ENCODE measurements at places on chromosomes 2 and 18.

DNA sequence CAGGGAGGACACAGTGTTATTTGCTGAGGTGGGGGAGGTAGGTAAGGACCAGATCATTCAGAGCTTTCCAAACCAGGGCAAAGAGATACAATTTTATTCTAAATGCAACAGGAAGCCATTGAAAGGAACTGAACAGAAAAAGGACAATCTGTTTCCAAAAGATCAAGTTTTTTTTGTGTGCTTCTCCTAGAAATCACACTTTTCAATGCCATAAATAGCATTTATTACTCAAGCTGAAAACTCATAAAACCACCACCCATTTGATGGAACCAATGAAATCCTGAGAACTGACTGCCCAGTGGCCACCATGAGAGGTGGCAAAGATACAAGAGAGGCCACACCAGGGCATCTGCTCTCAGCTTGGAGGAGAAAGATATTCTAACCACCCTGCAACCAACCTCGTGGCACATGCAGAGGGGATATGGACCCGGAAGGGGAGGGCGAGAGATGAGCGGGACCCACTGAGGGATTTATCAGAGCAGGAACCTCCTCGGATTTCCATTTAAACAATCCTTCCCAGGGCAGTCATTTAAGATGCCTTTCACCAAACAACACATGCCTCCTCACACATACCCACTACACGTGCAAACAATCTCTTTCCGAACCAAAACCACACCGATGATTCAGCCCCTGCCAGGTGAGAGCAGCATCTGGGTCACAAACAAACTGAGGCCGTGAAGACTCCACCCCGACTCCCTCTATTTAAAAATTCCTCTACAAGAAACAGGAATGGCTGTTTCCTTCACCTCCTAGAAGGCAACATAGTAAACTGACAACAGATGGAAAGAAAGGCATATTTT is 8.8 kb downstream of the CYB5A start:
- DNase-seq = no peak

DNA sequence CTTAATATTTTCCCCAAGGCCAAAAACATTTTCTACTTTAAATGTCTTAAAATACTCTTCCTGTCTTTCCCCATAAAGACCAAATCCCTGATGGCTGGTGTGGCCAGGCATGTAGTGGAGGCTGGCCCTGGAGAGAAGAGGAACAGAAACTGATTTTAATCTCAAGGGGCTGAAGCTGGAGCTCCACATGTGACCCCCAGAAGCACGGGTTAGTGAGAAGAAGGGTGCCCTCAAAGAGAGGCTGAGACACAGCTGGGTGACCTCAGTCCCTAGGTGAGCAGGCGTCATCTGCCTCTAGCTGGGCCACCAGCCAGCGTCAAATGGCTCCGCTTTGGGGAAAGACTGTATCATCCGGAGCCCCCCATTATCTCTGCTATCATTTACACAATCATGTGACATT is 19.3 kb upstream of the TMEM18 start:
- DNase-seq = no peak

- no peak for DNase-seq
Observed at GRCh38 chr18:49510393-49511115, 23.5 kb upstream of the C18orf32 start.

DNA sequence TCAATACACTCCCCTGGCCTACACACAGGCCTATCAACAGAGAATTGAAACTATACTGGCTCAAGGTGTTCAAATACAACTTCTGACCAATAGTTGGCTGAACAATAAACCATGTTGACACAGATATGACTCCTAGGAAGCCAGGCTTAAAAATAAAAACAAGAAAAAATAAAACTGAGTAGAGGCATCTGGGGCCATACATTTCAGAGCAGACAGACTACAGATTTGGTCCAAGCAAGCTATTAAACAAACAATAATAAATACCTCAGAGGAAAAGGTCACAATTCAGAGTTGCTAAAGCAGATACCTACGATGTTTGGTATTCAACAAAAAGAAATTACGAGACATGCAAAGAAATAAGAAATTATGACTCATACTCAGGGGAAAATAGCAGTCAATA is 132.8 kb upstream of the ACVR2A start:
- DNase-seq = no peak

DNA sequence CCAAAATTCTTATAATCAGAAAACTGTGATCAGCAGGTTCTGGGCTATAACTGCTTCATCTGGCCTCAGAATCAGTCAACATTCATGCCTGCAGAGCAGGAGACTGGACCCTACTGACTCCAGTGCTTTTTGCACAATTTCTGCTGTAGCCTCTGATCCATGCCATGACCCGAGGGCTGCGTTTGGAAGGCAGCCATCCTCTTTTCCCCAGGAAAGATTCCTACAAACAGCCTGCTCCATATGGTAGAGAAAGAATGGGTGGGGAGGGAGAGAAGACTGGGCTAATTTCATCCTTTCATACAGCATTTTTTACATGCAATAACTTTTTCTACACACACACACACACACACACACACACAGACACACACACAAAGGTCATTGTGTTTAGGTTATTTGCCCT is 133.0 kb upstream of the MMADHC start:
- no peak for DNase-seq

- no peak for DNase-seq
Observed at GRCh38 chr18:67613731-67614130, 97.2 kb upstream of the DSEL start.

DNA sequence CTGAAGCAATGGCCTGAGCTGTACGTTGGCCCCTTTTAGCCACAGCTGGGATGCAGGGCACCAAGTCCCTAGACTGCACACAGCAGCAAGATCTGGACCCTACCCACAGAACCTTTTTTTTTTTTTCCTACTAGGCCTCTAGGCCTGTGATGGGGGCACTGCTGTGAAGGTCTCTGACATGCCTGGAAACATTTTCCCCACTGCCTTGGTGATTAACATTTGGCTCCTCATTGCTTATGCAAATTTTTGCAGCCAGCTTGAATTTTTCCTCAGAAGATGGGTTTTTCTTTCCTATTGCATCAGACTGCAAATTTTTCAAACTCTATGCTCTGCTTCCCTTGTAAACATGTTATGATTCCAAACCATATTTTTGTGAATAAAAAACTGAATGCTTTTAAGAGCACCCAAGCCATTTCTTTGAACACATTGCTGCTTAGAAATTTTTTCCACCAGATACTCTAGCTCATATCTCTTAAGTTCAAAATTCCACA is 33.5 kb downstream of the PDE1A start:
- no peak for DNase-seq

DNA sequence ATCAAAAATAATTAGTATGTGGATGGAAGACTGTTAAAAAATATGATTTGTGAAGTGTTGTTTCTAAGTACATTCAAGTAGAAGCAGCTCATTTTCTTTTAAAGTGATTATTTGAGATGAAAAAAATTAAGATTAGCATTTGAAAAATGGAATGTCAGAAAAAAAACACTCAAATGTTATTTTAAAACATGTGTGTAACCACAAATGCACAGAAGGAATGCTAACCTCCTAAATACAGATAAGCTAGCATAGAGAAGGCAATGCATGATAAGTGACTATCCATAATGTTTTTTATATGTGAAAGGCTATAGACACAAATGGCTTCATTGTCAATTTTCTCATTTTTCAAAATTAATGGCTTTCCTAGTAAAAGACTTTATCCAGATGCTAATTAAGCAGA is 198.9 kb downstream of the NYAP2 start:
- no peak for DNase-seq

DNA sequence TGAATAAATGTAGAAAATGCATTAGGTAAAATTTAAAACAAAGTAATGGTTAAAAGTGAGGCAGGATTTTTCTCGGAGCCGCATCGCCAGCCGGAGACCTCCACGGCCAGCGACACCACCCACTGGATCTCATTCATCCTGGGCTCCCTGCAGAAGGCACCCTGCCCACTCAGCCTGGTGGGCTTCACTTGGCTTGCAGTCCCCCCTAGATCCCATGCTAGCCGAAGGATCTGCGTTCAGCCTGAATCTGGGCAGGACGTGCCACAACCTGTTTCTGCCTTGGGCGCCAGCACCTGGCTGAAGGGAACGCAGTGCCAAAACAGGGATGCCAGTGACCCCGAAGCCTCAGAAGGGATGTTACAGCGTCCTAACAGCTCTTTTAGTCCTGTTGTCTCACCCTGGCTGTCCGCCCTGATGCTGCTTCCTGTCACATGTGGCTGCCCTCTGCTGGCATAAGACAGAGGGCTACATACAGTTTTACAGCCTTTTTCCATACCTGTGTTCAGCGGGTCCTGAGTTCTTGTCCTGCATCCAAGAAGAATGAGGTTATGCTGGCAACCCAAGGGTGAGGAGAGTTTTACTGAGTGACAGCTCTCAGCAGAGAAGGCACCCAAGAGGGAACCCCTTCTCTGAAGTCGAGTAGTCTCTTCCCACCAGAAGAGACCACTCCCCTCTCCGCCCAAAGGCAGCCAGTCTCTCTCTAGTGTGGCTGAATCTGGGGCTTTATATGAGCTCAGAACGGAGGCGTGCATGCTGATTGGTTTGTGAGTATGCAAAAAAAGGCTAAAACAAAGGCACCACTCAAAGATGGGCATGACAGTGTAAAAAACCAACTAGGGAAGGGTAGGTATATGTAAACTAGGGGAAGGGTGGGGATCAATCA is 173.1 kb upstream of the GYPC start:
- no peak for DNase-seq

DNA sequence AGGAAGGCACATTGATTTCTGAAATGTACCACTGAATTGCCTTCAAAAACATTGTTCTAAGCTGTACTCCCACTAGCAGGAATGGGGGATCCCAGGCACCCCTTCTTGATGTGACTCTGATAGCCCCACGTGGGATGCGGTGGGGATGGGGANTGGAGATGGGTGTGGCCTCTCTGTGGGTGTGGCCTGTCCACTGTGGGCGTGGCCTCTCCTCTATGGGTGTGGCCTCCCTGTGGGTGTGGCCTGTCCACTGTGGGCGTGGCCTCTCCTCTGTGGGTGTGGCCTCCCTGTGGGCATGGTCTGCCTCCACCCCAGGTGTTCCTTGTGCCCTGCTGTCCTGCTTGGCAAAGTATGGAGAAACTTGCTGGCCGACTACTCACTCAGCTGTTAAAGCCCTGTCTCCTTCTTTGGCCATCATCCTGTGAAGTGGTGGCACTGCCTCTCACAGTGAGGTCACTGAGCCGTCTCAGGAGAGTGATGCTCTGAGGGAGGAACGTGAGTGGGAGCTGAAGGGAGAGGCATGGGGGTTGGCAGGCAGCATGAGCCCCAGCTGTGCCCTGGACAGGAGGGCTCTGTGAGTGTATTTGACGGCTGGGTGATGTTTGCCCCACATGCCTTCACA is 6.7 kb upstream of the PARD6G start:
- no peak for DNase-seq

- no peak for DNase-seq
Observed at GRCh38 chr18:24734058-24734457, 273.6 kb downstream of the HRH4 start.

GRCh38 chr2:6773007-6773693 is 92.6 kb downstream of the CMPK2 start:
- no peak for DNase-seq

- DNase-seq = no peak
Observed at GRCh38 chr2:129780316-129781270, 198.9 kb upstream of the RAB6C start.

- DNase-seq = no peak
Observed at GRCh38 chr2:157471078-157471477, 27.2 kb upstream of the CYTIP start.

- no peak for DNase-seq
Observed at GRCh38 chr2:100877555-100877954, 57.6 kb downstream of the NPAS2 start.
